ENCODE measurements at places on chromosomes 2 and 18.
A peak's percentile ranks its signal among the peaks of the same experiment; 100 is the strongest.

DNA sequence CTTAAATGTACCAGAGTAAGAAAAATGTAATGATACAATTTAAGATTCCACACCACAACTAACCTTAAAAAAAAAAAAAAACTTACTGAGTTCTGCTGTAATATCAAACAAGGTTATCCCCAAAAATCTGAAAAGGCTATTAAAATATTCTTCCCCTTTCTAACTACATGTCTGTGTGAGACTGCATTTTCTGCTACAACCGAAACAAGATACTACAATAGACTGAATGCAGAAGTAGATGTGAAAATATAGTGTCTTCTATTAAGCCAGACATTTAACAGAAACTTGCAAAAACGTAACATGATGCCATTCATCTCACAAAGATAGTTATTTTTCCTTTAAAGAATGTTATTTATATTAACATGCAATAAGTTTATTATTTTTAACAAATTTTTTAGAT, 16.2 kb downstream of the SS18 start:
- no peak for DNase-seq

DNA sequence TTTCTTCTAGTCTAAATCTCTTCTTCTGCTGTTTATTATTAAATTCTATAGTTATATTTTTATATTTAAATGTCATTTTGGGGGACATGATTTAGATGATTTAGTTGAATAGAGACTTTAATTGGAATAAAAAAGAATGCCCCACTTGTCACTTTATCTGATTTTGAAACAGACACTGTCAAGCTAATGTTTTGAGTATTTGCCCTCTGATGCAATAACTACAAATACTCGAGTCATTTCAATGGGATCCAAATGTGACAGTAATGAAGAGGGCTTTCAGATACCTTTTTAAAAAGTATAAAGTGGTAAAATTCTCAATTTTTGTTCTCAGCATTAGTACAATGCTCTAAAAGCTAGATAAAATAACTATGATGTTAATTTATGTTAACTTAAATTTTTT, 257.3 kb upstream of the SESTD1 start:
- DNase-seq = no peak

DNA sequence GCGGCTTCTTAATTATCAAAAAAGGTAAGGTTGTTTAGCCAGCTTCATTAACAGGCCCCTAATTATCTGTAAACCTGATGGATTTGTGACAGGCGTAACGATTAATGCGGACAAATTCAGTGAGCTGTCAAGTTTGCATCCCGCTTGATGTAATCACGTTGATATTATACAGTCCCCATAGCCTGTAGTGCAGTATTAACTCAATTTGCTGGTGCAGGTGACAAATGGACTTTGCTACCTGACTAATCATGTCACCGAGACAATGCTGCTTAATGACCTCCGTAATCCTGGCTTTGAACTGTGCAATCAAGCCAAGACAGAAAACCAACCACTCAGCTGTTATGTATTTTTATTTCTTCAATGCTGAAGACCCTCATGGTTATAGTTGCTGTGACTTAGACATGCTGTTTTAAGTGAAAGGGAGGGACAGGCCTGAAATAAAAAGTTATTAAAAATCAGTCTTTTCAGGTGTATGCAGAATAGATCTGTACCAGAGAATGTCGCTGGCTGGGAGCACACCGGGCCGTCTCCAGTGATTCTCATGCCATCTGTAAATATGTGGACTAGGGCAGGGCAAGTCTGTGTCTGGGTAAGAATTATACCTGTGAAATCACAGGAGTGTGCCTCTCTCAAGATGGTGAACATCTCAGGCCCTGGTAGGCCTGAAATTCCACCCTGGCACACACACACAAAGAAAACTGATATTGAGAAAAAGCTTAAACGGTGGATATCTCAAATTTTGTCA, 4.3 kb downstream of the TSHZ1 start:
- DNase-seq = no peak

GRCh38 chr2:44075541-44075940, 79.8 kb upstream of the LRPPRC start:
- DNase-seq = peak; percentile 97

GRCh38 chr18:48801728-48802542, 148.8 kb downstream of the SMAD7 start:
- DNase-seq = no peak

DNA sequence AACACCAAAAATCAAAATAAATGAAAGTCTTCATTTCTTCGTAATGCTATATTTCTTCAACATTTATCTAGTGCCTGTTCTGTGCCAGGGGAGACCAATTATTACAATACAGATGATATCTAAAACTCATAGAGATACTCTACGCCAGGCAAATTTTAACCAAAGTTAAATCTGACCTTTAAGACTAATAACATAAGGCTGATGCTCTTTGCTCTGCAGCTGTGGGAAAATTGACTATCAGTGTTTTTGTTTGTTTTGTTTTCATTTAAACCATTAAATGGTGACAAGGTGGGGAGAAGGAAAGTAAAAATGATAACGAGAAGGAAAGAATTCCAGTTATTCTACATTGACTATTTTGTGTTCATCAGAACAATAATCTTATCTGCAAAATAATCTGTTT, 406.4 kb downstream of the LRP1B start:
- DNase-seq = no peak

GRCh38 chr2:236870370-236870769, 215.3 kb upstream of the COPS8 start:
- DNase-seq = no peak

DNA sequence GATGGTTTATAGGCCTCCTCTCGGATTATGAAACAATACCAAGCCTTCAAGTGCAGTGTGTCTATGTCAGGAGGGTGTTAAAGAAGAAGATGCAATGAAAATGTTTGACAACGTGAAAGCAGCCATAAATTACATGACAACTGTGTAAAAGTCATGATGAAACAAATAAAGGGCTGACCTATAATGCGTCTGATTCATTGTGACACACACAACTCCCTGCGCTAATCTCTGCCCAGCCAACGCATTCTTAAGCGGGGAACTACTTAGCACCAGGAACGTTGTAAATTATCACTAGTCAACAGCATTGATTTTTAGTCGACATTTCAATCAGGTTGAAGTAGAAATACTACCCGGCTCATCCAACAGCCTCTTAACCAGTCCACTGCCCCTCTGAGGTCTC, 26.8 kb downstream of the BCL11A start:
- no peak for DNase-seq

DNA sequence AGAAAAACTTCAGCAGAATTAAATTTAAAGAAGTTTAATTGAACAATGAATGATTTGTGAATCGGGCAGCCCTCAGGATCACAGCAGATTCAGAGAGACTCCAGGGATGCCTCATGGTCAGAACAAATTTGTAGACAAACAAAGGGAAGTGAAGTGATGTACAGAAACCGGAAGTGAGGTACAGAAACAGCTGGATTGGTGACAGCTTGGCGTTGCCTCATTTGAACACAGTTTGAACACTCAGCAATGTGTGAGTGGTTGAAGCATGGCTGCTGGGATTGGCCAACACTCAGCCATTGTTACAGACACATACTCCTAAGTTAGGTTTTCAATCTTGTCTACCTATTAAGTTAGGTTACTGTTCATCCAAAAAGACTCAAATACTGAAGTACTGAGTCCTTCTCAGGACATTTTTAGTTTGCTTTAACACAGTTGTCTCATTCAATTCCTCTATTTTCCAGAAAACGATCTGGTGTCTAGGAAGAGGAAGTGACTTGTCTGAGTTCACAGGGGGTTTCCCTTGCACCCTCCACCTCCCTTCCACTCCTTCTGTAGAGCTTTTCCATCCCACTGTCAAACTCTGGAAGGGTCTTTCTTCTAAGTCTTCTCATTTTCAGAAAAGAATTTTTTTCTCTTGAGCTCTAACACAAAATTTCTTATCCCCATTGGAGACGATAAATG, 137.9 kb downstream of the SLC4A3 start:
- DNase-seq = no peak

DNA sequence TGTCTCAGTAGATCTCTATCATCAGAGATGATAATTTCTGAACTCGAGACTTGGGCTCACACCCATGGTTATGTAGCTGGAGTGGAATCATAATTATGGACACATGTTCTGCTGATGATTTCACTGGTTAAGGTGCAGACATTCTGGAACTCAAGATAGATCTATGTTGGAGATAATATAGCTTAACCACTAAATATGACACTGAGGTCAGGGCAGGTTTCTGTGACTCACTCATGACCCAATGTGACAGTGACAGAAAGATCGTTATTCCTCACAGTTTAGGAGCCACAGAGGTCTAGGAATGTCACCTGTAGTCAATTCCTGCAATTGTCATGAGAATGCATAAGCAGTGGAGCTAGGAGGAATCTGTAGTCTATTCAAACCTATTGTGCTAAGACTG, 828.6 kb downstream of the TRIB2 start:
- no peak for DNase-seq

- no peak for DNase-seq
Observed at GRCh38 chr2:216146573-216146972, 37.4 kb downstream of the XRCC5 start.

- no peak for DNase-seq
Observed at GRCh38 chr2:130286983-130287655, 55.6 kb upstream of the IMP4 start.

DNA sequence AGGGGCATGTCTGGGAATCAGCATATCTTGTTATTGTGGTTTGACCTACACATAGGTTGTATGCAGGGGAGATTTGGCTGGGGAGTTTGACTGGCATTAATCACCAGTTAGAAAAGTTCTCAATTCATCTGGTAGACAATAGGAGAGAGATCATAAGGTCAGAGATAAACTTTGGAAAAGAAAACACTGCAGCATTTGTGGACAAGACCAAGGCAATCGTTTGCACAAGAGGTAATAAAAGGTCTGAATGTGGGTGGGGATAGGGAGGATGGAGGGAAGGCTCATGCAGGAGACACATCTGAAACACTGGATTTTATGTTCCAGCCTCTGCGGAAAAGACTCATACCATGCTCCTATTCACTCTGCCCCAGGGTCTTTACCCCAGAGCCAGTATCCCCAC, 136.9 kb downstream of the MAIP1 start:
- DNase-seq = no peak

DNA sequence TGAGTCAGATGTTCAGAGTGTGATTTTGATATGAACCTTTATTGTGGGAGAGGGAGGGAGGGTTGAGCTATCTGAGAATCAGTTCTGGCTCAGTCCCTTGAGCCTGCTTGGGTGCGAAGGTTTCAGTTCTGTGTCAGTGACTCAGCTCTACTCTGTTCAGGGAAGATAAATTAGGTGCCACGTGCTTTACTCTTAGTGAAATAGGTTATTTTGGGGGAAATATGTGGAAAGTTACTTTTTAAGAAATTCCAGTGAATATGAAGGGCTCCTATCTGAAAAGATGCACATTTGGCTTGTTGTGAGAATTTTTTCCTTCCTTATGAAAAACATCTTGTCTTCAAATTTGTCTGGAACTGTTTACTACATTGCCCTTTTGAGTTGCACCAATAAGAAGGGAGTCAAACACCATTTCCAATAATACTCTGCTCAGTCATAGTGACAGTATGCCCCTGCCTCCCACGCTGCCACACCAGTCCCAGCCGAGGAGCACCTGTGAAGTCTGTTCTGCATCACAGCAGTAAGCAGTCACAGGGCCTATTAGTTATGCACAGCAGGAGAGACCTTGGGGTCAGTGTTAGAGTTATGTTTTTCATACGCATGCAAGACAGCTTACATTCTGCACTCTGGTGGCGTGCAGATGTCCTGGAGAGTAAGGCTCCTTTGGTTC, 32.8 kb upstream of the DNAH7 start:
- DNase-seq = peak; percentile 11

GRCh38 chr2:216372761-216373291, 543 bp upstream of the MARCHF4 start:
- peak; percentile 58 for DNase-seq

DNA sequence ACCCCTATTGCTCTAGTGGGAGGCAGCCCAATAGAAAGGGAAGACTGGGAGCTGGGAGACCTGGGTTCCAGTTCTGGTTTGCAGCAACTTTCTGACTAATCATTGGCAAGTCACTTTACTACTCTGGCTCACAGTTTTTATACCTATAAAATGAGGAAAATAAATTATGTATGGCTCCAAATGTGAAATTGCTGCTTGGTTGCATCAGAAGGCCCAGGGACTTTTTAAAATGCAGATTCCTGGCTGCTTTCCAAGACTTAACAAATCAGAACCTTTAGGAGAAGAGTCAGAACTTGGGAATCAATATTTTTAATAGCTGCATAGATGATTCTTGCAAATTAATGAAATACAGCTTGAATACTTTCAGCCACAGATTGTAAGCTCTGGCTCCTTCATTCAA, 943.9 kb downstream of the EPHA4 start:
- no peak for DNase-seq

DNA sequence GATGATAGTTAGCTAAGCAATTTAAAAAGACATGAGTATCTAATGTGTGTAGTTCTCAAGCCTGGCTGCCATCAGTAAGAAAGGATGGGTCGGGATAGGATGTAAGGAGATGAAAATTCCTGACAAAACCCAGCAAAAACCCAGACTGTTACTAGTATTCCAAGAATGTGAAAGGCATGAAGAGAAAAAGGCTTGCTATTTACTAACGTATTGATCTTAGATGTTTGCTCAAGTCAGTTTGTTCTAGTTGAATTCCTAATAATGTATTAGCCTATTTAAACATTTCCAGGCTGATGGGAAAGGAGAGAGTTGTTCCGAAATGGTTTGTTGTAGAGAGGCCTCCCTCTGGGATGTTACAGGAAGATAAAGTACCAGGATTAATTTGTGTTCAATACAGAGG, 88.2 kb downstream of the ZNF532 start:
- DNase-seq = no peak

- peak; percentile 36 for DNase-seq
Observed at GRCh38 chr2:160043265-160043664, 19.1 kb downstream of the PLA2R1 start.

- no peak for DNase-seq
Observed at GRCh38 chr2:240670402-240670801, 12.3 kb downstream of the AQP12B start.

- DNase-seq = peak; percentile 13
Observed at GRCh38 chr2:24874035-24874434, 46.0 kb downstream of the ADCY3 start.

DNA sequence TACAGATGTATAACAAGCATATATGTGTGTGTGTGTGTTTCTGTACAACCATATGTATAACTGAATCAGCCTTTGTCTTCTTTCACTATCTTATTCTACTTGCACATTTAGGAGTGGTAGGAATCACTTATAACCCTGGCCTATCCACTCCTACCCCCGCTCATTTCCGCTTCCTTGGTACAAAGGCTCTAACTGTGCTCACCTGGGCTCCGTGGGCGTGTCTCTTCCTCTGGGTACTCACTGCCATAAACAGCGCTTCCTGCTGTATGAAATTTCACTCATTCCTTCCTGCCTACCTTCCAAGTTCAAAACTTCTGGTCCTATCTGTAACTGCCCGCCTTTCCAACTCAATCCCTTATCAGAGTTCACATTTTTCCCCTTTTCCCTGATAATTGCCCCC, 815.5 kb downstream of the EPHA4 start:
- DNase-seq = no peak

- no peak for DNase-seq
Observed at GRCh38 chr2:38013158-38013752, 62.7 kb downstream of the CYP1B1 start.

DNA sequence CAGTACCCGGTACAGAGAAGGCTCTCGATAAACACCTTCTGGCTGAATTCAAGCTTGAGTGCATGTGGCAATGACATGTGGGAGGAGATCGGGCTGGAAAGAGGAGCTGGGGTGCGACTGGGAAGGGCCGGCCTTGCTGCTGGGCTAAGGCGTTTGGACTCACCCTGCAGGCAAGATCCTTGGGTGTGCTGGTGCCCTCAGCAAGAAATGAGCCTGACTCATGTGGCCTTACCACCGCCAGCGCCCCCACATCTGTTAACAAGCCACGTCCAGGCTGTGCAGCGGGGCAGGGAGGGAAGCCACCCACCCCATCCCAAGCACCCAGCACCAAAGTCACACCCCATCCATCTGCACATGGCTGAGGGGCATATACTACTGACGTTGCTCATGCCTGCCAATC, 1.3 kb downstream of the HS1BP3 start:
- peak; percentile 36 for DNase-seq

All from fibroblast of gingiva (primary cell).